ENCODE measurements at places on chromosomes 16 and 17. TPM values are rescaled to one million over a fixed set of nuclear protein-coding genes. Genes with fewer than 3 reads are reported as not detected.

The NACA2 gene
- not detected for polyA plus RNA-seq

The PRSS27 gene
- 0.25 TPM for polyA plus RNA-seq

The KRTAP4-1 gene
- not detected for polyA plus RNA-seq

The KCNG4 gene
- not detected for polyA plus RNA-seq

The KRTAP1-1 gene
- polyA plus RNA-seq: not detected

The GAST gene
- not detected for polyA plus RNA-seq

The ITGAD gene
- not detected for polyA plus RNA-seq

The KRT33B gene
- polyA plus RNA-seq: not detected

The KLHL10 gene
- polyA plus RNA-seq: 0.09 TPM

The KRTAP2-3 gene
- polyA plus RNA-seq: not detected

The ITGB4 gene
- polyA plus RNA-seq: 12.7 TPM

The SALL1 gene
- 0.45 TPM for polyA plus RNA-seq

The MFSD6L gene
- polyA plus RNA-seq: 0.14 TPM
